ENCODE measurements at places on chromosomes 5 and 9.

DNA sequence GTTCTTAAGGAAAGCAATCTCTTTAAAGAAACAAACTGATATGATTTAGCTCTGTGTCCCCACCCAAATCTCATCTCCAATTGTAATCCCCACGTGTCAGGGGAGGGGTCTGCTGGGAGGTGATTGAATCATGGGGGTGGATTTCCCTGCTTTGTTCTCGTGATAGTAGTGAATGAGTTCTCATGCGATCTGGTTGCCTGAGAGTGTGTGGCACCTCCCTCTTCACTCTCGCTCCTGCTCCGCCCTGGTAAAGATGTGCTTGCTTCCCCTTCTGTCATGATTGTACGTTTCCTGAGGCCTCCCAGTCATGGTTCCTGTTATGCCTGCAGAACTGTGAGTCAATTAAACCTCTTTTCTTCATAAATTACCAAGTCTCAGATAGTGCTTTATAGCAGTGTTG lies 412.7 kb upstream of the SMC2 start:
- no peak for DNase-seq

DNA sequence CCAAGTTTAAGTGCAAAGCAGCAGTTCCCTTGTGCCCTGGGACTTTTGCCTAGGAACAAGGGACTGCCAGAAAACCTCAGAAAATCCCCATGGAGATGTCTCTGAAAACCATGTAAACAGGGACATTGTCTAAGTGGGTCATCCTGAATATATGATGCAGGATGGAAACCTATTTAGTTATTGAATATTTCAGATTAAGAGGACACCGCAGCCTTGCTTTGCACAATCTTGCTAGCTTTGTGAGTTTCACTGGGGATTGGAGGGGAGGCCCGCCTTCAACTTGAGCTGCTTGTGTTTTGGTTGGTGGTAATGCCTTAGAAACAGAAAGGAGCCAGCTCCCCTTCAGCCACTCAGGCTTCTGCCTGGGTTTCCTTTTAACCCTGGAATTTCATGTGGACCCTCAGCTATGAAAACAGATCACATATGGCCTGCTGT lies 112.8 kb downstream of the C9orf152 start:
- no peak for DNase-seq

GRCh38 chr9:7171396-7172153 lies 413.8 kb downstream of the KDM4C start:
- no peak for DNase-seq

GRCh38 chr9:3972687-3973086 lies 327.2 kb downstream of the GLIS3 start:
- no peak for DNase-seq

GRCh38 chr9:96478829-96479371 lies 28.9 kb downstream of the HABP4 start:
- DNase-seq, result no peak

- DNase-seq, result no peak
These were observed 82.6 kb downstream of the ALDH7A1 start for GRCh38 chr5:126512451-126512850.

All from bone marrow (tissue), 2 donors.